Memory B cell (primary cell): ENCODE measurements at places on chromosomes 1 and 21.

GRCh38 chr1:29590583-29591565, 354.6 kb downstream of the PTPRU start:
- peaks cover 12% of the 10 kb centered on the region for H3K27me3 ChIP-seq
- H3K4me3 ChIP-seq, result no peak overlapping the region
- no peak overlapping the region for H3K27ac ChIP-seq
- DNase-seq, result no peak
- no peaks in the 10 kb centered on the region for H3K4me1 ChIP-seq

DNA sequence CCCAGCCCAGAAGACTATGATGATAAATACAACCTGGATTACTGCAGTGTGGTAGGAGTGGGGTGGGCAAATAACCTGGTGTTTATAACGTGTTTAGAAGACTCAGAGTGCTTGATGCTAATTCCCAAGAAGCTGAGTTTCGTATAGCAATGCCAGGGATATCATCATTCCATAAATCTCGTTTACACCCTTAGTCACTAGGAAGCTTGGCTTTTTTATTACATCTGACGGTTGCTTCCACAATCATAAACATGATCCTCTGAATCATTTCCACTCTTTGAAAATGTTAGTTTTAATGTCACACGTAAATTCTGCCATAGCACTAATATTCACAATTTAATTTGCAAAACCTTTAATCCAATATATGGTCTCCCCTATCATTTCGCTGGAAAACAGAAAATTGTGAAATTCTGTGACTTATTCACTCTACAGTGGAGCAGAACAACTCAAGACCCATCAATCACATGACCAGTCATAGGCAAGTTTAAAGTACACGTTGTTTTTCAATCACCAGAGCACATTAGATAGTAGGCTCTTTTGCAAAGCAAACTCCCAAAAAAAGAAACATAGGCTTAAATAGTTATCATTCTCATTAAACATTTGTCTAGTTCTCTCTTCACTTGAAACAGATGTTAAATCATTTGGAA, 321.0 kb downstream of the LTN1 start:
- no peak for DNase-seq
- no peak overlapping the region for H3K4me3 ChIP-seq
- peaks cover 5% of the 10 kb centered on the region for H3K36me3 ChIP-seq
- H3K4me1 ChIP-seq, result peaks cover 4% of the 10 kb centered on the region
- peaks cover 2% of the 10 kb centered on the region for H3K27me3 ChIP-seq

- peaks cover 39% of the 10 kb centered on the region for H3K4me1 ChIP-seq
- H3K4me3 ChIP-seq, result no peak overlapping the region
- no peak for DNase-seq
- H3K36me3 ChIP-seq, result peaks cover 24% of the 10 kb centered on the region
Observed at GRCh38 chr21:34916446-34916845, 132.7 kb downstream of the RUNX1 start.

DNA sequence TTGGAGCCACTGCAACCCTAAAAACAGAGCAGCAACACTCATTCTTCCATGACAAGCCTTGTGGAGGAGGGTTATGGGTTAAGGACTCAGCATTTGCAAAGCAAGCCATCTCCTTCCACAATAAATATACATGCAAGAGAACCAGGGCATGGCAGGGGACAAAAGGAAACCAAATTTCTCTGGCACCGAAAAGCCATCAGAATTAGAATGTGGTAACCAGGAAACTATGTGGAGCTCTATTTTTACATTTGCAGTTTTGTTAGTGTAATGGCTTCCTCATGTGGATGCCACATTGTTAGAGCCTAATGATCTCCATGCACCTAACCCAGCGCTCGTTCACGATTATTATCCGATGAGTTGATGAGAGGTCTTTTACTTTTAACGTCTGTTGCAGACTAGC, 91.7 kb downstream of the NAV1 start:
- H3K27ac ChIP-seq, result no peak overlapping the region
- H3K27me3 ChIP-seq, result no peaks in the 10 kb centered on the region
- H3K4me1 ChIP-seq, result no peaks in the 10 kb centered on the region
- no peaks in the 10 kb centered on the region for H3K36me3 ChIP-seq

- H3K36me3 ChIP-seq, result peaks cover 15% of the 10 kb centered on the region
- DNase-seq, result no peak
- H3K4me3 ChIP-seq, result no peak overlapping the region
- H3K27ac ChIP-seq, result peak overlapping the region; percentile 45
- H3K4me1 ChIP-seq, result peaks cover 9% of the 10 kb centered on the region
- peaks cover 13% of the 10 kb centered on the region for H3K27me3 ChIP-seq
Observed at GRCh38 chr21:44618504-44618903, 6.6 kb downstream of the KRTAP10-8 start.

- H3K36me3 ChIP-seq, result no peaks in the 10 kb centered on the region
- peaks cover 2% of the 10 kb centered on the region for H3K27me3 ChIP-seq
- H3K27ac ChIP-seq, result no peak overlapping the region
Observed at GRCh38 chr1:81584398-81584797, 216.3 kb upstream of the ADGRL2 start.

GRCh38 chr1:178566187-178566586, 53.3 kb downstream of the TEX35 start:
- peaks cover 49% of the 10 kb centered on the region for H3K4me1 ChIP-seq
- peaks cover 27% of the 10 kb centered on the region for H3K36me3 ChIP-seq
- H3K27ac ChIP-seq, result no peak overlapping the region
- H3K27me3 ChIP-seq, result no peaks in the 10 kb centered on the region

- H3K4me1 ChIP-seq, result no peaks in the 10 kb centered on the region
- peaks cover 19% of the 10 kb centered on the region for H3K27me3 ChIP-seq
Observed at GRCh38 chr1:84792421-84792820, 100.6 kb downstream of the LPAR3 start.

- peaks cover 3% of the 10 kb centered on the region for H3K36me3 ChIP-seq
- H3K27me3 ChIP-seq, result no peaks in the 10 kb centered on the region
- peaks cover 50% of the 10 kb centered on the region for H3K4me1 ChIP-seq
- peak overlapping the region; percentile 79 for H3K27ac ChIP-seq
- no peak for DNase-seq
- H3K4me3 ChIP-seq, result peak overlapping the region; percentile 14
Observed at GRCh38 chr1:235275836-235276235, 52.1 kb downstream of the ARID4B start.

DNA sequence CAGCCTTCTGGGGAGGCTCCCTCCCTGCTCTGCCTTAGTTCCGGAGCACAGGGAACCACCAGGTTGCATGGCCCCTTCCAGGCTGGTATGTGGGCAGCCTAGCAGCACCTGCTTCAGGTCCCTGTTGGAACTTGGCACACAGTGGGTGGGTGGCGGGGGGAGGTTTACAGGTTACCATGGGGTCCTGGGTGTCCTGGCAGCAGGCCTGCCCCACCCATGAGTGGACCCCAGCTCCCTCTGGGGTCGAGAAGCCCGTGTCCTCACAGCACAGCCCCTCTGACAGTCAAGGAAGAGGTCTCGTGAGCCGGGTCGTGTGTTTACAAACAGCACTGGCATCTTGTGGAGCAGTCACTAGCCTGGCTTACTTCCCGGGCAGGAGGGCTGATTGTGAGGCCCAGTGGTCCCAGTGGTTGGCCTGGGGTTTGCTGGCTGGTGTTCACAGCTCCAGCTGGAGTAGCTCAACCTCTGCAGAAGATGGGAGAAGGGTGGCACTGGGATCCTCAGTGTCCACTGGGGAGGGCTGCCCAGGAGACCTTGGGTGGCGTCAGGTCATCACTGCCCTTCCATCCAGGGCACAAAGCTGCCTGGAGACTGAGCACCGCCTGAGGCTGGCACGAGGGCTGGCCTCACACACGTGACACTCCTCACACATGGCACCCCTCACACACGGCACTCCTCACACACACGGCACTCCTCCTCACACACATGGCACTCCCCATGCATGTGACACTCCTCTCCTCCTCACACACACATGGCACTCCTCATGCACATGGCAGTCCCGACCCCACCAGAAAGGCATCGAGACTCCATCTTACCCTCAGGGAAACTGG, 100.9 kb downstream of the RIPK4 start:
- H3K27me3 ChIP-seq, result peaks cover 10% of the 10 kb centered on the region
- no peaks in the 10 kb centered on the region for H3K36me3 ChIP-seq
- H3K4me3 ChIP-seq, result no peak overlapping the region
- DNase-seq, result no peak
- no peak overlapping the region for H3K27ac ChIP-seq

GRCh38 chr1:113057006-113057405, 16.0 kb upstream of the LRIG2 start:
- H3K27ac ChIP-seq, result no peak overlapping the region
- H3K4me3 ChIP-seq, result no peak overlapping the region
- H3K4me1 ChIP-seq, result peaks cover 7% of the 10 kb centered on the region

- DNase-seq, result no peak
- H3K4me3 ChIP-seq, result no peak overlapping the region
- H3K36me3 ChIP-seq, result peaks cover 14% of the 10 kb centered on the region
- H3K27ac ChIP-seq, result no peak overlapping the region
- H3K27me3 ChIP-seq, result no peaks in the 10 kb centered on the region
Observed at GRCh38 chr1:110228869-110229268, 18.8 kb downstream of the KCNC4 start.

DNA sequence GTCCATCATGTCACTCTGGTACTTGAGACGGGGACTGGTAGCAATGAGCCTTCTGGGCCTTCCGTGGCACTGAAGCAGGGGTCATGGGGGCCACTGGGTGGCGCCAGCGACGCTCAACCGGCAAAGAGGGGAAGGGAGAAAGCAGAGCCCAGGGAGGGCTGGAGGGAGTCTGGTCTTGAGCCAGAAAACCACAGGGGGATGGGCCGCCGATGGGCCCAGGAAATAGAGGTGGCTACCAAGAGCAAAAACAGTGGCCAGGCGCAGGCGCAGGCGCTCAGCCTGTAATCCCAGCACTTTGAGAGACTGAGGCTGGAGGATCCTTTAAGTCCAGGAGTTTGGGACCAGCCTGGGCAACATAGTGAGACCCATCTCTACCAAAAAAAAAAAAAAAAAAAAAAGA, 21.8 kb downstream of the EXOC8 start:
- peaks cover 3% of the 10 kb centered on the region for H3K36me3 ChIP-seq
- H3K27ac ChIP-seq, result no peak overlapping the region
- peaks cover 4% of the 10 kb centered on the region for H3K4me1 ChIP-seq
- DNase-seq, result peak; percentile 21
- no peak overlapping the region for H3K4me3 ChIP-seq
- no peaks in the 10 kb centered on the region for H3K27me3 ChIP-seq

DNA sequence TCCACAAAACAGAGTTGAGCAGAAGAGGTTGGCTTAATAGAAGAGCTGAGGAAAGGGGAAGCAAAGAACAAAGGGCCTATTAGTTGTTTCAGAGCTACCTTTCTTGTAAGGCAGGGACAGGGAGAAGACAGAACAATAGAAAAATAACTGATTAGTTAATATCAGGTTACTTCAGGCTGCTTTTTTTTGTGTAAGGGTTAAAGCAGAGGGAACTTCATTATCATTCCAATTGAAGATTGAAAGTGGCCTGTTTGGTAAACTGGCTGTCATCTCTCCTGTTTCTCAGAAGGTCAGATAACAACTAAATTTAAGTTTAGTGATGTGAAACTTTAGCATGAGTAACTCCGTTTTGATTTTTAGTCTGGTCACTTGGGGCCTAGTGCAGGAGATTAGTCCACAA, 22.3 kb downstream of the CDC42 start:
- DNase-seq, result no peak
- H3K27me3 ChIP-seq, result no peaks in the 10 kb centered on the region
- H3K4me3 ChIP-seq, result peak overlapping the region; percentile 51
- H3K4me1 ChIP-seq, result peaks cover 52% of the 10 kb centered on the region
- H3K36me3 ChIP-seq, result peaks cover 29% of the 10 kb centered on the region

DNA sequence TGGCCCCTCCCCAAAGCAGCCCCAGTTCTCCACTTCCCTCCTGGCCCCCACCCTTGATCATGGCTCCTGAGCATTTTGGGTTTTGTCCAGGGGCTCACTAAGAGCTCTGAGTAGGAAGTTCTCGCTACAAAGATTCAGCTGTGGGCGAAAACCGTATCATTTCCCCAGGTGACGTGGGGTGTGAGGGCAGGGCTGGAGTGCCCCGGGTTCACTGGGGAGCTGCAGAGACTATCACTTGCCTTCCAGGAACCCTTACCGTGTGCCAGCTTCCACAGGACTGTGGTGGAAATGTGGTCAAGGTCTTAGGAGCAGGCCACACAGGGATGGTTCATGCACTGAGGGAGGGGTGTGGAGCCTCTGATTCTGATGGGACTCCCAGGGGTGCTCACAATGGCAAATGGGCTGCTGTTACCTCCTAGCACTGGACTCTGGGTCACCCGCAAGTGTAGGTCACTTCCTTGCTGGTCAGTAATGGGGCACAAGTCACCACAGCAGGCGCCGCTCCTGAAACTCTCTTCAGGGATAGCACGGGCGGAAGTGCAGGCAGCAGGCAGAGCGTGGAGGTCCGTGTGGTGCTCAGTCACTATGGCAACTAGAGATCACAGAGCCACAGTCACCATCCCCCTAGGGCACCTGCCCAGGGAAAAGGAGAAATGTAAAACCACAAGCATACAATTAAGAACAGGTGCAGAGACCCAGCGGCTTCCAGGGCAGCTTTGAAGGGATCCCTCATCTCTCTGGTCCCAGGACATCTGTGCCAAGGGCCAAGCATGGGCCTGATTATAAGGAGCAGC, 35.4 kb downstream of the RSPH1 start:
- peak; percentile 82 for DNase-seq
- H3K4me1 ChIP-seq, result peaks cover 49% of the 10 kb centered on the region
- H3K27me3 ChIP-seq, result no peaks in the 10 kb centered on the region
- peak overlapping the region; percentile 99 for H3K27ac ChIP-seq

GRCh38 chr1:58714544-58714943, 14.7 kb upstream of the MYSM1 start:
- no peak for DNase-seq
- H3K27me3 ChIP-seq, result no peaks in the 10 kb centered on the region
- no peaks in the 10 kb centered on the region for H3K4me1 ChIP-seq
- no peak overlapping the region for H3K27ac ChIP-seq

DNA sequence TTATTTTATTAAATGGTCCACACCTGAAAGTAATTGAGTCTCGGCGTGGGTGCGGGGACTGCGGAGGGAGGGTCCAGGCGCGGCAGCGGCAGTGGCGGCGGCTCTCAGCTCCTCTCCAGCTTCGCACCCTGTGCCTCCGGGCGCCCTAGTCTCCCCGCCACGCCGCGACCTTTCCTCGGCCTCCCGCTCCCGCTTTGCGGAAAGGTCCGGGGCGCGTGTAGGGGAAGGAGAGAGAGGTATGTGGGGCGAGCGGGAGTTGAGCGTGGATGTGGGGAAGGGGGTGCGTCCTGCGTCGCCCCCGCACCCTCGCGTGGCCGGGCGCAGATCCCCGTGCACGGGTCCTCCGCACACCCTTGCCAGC, 13.4 kb upstream of the ALX3 start:
- peak overlapping the region; percentile 83 for H3K4me3 ChIP-seq
- no peaks in the 10 kb centered on the region for H3K36me3 ChIP-seq
- DNase-seq, result no peak
- peaks cover 32% of the 10 kb centered on the region for H3K27me3 ChIP-seq
- no peak overlapping the region for H3K27ac ChIP-seq

GRCh38 chr1:112317611-112318062, 78.4 kb upstream of the CTTNBP2NL start:
- no peaks in the 10 kb centered on the region for H3K36me3 ChIP-seq
- no peak overlapping the region for H3K4me3 ChIP-seq
- peaks cover 15% of the 10 kb centered on the region for H3K27me3 ChIP-seq
- H3K27ac ChIP-seq, result no peak overlapping the region
- DNase-seq, result no peak

GRCh38 chr1:225462429-225462713, 34.5 kb upstream of the LBR start:
- H3K4me1 ChIP-seq, result peaks cover 24% of the 10 kb centered on the region
- no peaks in the 10 kb centered on the region for H3K36me3 ChIP-seq
- peaks cover 2% of the 10 kb centered on the region for H3K27me3 ChIP-seq
- no peak overlapping the region for H3K27ac ChIP-seq
- no peak for DNase-seq

GRCh38 chr21:26177187-26177586, 6.6 kb upstream of the APP start:
- H3K4me1 ChIP-seq, result peaks cover 4% of the 10 kb centered on the region
- no peak overlapping the region for H3K27ac ChIP-seq
- no peaks in the 10 kb centered on the region for H3K36me3 ChIP-seq
- no peak overlapping the region for H3K4me3 ChIP-seq
- no peak for DNase-seq
- H3K27me3 ChIP-seq, result peaks cover 12% of the 10 kb centered on the region
